ENCODE measurements at places on chromosomes 16 and 17.

GRCh38 chr17:28468781-28469180 lies 4.7 kb upstream of the SLC13A2 start:
- DNase-seq, result no peak

DNA sequence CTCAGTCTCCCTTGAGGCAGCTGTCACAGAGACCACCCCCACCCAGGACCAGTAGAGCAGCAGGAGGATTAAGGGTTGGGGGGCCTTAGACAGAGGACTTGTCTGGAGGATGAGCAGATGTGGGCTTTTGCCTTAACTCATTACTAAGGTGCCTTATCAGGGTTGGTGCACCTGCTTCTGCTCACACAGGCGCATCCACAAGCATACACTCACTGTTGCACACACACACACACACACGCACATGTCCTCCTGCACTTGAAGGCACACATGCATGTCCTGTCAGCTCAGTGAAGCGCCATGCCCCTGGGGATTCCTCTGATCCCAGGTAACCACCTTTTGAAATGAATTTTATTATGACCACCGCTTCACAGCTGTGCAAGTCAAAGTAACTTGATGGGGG lies 1.2 kb downstream of the GFAP start:
- no peak for DNase-seq

DNA sequence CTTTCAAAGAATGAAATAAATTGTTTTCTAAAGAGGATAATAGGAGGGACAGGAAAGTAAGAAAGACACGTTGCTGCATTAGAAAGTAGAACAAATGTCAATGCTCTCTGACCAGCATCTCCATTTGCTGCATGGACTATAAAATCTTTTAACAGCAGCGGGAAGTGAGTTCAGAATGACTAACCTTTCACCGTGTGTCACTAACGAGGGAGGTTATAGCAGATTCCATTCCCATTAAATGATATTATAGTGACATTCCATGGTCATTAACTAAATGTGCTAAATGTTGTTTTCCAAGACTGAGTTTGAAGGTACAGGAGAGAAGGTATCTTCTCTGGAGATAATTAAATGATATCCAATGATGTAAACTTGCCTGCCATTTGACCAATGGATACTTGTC lies 127.1 kb upstream of the HS3ST3A1 start:
- no peak for DNase-seq

GRCh38 chr16:85392756-85393673 lies 220.1 kb upstream of the GSE1 start:
- DNase-seq, result no peak

DNA sequence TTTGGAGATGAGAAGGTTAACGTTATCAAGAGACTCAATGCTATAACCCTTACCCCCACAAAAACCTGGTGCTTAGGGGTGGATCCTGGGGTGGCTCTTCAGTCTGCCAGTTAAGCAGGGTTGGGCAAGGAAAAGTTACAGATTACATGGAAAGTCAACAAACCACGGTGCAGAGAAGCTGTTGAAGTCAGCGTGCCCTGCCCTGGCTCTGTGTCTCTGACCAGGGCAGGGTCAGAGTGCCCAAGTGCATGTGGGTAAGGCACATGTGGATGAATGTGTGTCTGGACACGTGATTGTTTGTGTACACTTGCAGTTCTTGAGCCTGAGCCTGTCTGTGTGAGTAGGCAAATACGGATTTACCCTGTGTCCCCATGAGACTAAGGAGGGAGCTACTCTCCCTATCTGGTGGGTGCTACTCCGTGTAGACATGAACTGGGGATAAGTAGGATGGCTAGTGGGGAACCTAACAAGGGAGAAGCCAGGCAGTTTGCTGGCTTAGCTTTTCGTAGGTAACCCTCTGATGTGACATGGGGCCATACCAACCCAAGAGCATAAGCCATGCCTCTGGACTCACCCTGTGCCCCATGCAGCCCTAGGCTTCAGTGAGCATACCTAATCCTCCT lies 5.5 kb downstream of the IGFBP4 start:
- DNase-seq, result no peak

- DNase-seq, result no peak
Measured at GRCh38 chr16:52741351-52741750, 194.4 kb upstream of the TOX3 start.

- DNase-seq, result no peak
Measured at GRCh38 chr16:30892670-30893416, 1.0 kb downstream of the BCL7C start.

DNA sequence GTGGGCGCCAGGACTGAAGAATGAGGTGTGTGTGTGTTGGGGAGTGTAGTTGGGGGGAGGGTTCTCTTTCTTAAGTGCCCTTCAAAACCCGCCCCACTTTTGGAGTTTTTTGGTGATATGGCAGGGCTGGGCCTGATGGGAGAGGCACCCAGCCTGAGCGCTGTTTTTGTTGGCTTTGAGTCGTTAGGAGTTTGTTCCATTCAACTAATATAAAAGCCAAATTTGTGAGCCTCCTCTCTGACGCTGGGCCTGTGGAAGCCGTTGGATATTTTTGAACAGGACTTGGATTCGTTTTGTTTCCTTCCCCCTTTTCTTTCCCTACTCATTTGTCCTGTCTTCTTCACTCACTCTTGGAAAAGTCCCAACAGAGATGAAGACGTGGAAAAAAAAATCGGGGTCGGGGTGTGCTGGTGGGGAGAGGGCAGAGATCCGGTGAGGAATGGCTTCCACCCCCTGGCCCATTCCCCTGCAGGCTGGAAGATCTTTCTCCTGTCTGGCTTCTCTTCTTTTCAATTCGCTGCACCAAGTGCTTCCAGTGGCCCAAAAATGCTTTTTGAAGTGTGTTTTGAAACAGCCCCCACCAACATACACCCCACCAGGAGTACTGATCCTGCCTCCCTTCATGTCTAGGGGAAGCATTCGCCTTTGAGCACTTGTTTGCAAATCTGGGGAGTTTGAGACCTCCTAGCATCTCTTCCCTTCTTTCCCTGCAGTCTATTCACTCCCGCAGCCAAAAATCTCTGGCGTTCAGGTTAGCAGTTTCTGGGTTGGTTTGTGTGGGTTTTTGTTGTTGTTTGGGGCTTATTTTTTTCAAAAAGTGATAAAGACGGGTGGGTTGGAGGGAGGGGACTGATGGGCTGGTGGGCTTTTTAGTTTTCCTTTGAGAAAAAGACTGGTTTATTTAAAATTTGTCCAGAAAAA lies 2.6 kb downstream of the FZD2 start:
- DNase-seq, result no peak

DNA sequence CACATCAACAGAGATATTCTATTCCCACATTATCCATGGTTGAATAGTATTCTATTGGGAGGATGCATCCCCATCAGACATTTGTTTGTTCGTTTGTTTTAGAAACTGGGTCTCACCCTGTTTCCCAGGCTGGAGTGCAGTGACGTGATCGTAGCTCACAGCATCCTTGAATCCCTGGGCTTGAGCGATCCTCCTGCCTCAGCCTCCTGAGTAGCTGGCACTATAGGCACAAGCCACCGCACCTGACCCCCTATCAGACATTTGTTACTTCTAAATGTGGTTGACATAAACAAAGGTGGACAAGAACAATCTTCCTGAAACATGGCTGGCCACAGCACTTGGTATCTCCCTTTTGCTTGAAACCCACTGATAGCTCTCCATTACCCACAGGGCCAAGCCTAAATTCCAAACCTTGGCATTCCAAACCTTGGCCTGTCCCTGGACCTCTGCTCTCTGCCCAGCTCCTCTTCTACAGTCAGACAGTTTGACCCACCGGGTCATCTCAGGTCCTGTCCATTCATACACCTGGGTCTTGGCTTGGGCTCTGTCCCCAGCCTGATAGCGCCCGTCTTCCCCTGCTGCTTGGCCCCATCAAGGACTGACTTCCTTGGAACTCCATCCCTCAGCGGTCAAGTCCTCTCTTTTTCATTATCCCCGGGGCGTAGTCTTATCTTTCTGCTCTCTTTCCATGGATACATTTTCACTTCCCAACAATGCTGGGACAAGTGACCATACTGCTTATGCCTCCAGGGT lies 1.5 kb upstream of the PRR29 start:
- peak; percentile 23 for DNase-seq

DNA sequence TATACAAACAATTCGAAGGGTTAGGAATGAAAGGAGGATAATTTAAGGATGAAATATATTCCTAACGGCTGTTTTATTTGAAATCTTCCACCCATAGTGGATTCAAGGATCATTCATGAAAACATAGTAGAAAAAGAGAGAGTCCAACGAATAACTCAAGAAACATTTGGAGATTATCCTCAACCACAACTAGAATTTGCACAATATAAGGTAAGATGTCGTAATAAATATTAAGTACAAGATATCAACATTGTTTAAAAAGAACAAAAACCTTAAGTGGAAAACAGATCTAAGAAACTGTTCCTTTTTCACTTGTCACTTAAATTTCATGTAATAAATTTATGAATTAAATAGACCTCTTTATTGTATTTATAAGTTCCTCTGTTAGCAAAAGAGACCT lies 9.2 kb upstream of the ATMIN start:
- no peak for DNase-seq

DNA sequence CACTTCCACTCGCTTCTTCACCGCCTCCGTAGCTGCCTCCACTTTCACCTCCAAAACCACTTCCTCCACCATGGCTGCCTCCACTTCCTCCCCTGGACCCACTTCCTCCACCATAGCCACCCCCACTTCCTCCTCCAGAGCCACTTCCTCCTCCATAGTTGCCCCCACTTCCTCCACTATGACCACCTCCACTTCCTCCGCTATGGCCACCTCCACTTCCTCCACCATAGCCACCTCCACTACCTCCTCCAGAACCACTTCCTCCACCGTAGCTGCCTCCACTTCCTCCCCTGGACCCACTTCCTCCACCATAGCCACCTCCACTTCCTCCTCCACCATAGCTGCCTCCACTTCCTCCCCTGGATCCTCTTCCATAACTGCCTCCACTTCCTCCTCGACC lies 4.5 kb downstream of the KRT9 start:
- DNase-seq, result no peak

- DNase-seq, result no peak
Measured at GRCh38 chr16:15952265-15952711, 2.9 kb downstream of the ABCC1 start.

- DNase-seq, result peak; percentile 50
Measured at GRCh38 chr17:79023886-79024771, at the start of gene C1QTNF1. C1QTNF1 (plus strand) TSS chr17:79024169; CDS start chr17:79043969, 19,800 bp downstream.

DNA sequence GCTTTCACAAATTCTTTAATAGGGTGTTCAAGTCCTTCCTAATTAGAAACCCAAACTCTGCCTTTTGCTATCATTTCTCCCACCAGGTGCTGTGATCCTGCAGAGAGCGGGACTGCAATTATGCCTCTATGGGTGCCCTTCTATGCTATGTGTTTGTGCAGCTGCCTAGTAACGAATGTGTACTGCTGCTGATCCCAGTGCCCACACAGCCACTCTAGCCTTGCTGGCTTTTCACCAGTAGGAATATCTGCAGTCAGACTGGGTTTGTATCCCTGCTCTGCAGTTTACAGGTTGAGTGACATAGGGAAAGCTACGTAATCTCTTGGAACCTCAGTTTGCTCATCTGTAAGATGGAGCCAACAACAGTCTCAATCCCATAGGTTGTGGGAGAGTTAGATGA lies 179.6 kb upstream of the IRX3 start:
- no peak for DNase-seq

- peak; percentile 65 for DNase-seq
Measured at GRCh38 chr16:29007730-29008593, 23.1 kb downstream of the LAT start.

GRCh38 chr17:45234641-45235415 lies 13.1 kb downstream of the FMNL1 start:
- DNase-seq, result no peak

DNA sequence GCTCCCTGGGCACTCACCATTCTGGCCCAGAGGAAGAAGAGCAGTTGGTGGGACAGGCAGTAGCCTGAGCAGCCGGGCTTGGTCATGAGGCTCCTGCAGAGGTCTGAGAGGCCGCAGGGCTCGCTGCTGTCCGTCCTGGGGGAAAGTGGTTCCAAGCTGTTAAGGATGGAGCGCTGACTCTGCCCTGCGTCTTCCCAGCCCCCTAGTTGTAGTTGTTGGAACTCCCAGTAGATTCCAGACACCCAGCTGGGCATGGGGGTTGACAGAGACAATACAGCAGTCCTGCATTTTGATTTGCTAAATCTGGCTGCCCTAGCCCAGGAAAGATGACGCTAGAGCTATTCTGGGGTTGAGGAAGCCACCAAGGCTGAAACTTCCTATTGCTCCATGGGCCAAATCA lies 7.3 kb downstream of the C16orf89 start:
- no peak for DNase-seq

- no peak for DNase-seq
Measured at GRCh38 chr16:9522614-9523013, 431.2 kb downstream of the HAPSTR1 start.

DNA sequence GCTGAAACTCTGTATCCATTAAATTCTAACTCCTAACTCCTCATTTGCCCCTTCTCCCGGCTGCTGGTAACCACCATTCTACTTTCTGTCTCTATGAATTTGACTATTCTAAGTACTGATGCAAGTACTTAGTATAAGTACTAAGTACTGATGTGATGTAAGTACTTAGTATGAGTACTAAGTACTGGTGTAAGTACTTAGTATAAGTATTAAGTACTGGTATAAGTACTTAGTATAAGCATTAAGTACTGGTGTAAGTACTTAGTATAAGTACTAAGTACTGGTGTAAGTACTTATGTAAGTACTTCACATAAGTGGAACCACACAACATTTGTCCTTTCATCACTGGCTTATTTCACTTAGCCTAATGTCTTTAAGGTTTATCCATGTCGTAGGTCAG lies 32.3 kb upstream of the PRKCA start:
- DNase-seq, result no peak

GRCh38 chr17:14637260-14637659 lies 336.4 kb downstream of the HS3ST3B1 start:
- no peak for DNase-seq

GRCh38 chr16:81645266-81645694 lies 133.8 kb upstream of the PLCG2 start:
- DNase-seq, result no peak

- DNase-seq, result no peak
Measured at GRCh38 chr16:84247844-84248243, 8.0 kb upstream of the KCNG4 start.

Data from activated CD4-positive, CD25-positive, alpha-beta regulatory T cell treated with anti-CD3 and anti-CD28 coated beads, Interleukin-2, amount 50 U/mL, for 72 hours (primary cell).